ENCODE measurements at places on chromosomes 4 and X.
A peak's percentile ranks its signal among the peaks of the same experiment; 100 is the strongest.

DNA sequence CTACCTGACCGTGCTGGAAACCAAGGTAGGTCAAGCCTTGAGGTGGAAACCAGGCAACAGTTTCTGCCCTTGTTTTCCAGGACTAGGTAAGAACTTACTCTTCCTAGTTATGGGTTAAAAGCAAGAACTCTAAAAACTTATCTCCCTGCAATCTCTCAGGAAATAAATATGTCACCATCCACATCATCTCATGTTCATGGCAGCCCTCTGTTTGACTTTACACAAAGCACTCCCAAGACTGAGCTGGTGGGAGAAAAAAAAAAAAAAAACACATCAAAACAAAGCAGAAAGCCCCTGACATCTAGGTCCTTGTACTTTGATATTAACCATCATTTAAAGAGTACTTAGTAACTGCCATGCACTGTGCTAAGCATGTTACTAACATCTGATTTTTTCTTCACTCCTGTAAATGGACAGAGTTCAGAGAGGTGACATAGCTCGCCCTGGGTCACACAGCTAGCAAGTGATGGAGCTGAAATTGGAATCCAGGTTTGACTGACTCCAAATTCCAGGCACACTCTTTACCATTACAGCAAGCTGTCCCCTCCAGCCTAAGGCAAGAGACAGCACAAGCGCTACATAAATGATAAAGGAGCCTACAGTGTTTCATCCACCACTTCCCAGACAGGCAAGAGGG lies 102.8 kb upstream of the NOCT start:
- no peak for DNase-seq

DNA sequence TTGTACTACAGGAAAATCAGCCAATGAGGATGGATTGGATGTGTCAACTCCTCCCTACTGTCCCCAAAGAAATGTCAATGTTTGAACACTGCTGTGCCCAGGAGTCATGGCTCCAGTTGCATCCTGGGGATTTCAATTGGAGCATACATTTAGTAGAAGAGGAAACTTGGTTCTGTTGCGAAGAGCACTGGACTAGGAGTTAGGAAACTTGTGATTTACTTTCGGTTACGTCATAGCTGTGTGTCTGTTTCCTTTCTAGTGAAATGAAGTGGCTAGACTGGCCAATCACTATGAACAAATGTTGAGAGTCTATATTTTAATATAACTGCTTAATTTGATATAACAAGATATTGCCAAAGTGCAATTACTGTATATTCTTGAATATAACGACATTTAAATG lies 35.2 kb downstream of the ARL9 start:
- DNase-seq: no peak

DNA sequence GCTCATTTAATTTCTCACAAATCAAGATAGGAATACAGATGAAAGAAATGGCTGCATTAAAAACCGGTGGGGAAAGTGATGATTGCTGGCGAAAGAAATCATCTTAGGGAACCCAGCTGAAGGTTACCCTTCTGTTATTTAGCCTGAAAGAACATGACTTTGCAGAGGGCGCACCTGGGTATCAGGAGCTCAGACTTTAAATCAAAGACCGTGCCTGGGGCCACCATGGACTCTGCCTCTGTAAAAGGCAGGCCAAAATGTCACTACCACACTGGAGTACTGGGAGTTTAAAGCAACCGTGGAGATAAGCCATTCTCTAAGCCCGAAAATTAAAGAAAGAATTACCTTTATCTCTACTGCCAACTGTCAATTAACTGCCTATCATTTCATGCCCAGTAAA lies 24.3 kb downstream of the GPC3 start:
- DNase-seq: no peak

- DNase-seq: no peak
Measured at GRCh38 chr4:96205143-96205936, 365.4 kb downstream of the PDHA2 start.

- no peak for DNase-seq
Measured at GRCh38 chr4:83214079-83214478, 70.5 kb downstream of the COQ2 start.

DNA sequence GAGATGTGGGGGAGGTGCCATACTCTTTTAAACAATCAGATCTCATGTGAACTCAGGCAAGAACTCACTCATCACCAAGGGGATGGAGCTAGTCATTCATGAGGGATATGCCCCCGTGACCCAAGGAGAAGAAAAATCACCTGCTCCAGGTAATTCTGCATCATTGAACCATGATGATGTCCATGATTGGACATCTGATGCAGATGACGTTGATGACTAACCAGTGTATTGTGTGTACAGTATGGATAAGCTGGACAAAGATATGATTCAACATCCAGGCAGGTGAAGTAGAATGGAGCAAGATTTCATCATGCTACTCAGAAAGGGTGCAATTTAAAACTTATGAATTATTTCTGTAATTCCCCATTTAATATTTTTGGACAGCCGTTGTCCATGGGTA lies 286.4 kb upstream of the SMIM31 start:
- DNase-seq: no peak

DNA sequence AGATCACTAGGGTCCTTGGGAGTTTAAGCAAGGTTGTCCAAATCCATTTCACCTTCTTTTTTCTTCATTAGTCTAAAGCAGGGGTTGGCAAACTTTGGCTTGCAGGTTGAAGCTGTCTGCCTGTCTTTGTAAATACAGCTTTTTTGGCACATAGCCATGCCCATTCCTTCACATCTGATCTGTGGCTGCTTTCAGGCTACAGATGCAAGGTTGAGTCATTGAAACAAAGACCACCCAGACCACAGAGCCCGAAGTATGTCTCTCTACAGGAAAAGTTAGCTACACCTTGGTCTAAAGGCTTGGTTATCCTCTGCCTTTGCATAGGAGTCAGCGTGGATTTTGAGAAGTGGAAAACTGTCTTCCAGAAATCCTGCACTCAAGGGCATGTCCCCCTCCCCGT lies 238.1 kb upstream of the STS start:
- no peak for DNase-seq

GRCh38 chrX:18898091-18898490 lies 85.8 kb downstream of the PHKA2 start:
- DNase-seq: no peak

DNA sequence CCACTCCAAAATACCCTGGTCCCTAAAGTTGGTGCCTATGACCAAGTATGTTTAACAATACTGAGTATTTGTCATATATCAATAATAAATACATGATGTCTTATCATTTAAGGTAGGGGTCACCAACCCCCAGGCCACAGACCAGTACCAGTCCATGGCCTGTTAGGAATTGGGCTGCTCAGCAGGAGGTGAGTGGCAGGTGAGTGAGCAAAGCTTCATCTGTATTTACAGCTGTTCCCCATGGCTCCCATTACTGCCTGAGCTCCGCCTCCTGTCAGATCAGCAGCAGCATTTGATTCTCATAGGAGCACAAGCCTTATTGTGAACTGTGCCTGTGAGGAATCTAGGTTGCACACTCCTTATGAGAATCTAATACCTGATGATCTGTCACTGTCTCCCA lies 126.2 kb downstream of the HNRNPD start:
- DNase-seq: no peak

GRCh38 chrX:112945826-112946225 lies 105.2 kb upstream of the AMOT start:
- no peak for DNase-seq

- DNase-seq: no peak
Measured at GRCh38 chr4:105483840-105484239, 10.0 kb upstream of the PPA2 start.

- no peak for DNase-seq
Measured at GRCh38 chr4:40871695-40872250, 122.0 kb downstream of the NSUN7 start.

GRCh38 chrX:77694491-77694890 lies 91.5 kb downstream of the ATRX start:
- DNase-seq: no peak

GRCh38 chrX:43314525-43314924 lies 341.6 kb upstream of the MAOA start:
- no peak for DNase-seq

- no peak for DNase-seq
Measured at GRCh38 chrX:69038816-69039215, 126.4 kb downstream of the PJA1 start.

DNA sequence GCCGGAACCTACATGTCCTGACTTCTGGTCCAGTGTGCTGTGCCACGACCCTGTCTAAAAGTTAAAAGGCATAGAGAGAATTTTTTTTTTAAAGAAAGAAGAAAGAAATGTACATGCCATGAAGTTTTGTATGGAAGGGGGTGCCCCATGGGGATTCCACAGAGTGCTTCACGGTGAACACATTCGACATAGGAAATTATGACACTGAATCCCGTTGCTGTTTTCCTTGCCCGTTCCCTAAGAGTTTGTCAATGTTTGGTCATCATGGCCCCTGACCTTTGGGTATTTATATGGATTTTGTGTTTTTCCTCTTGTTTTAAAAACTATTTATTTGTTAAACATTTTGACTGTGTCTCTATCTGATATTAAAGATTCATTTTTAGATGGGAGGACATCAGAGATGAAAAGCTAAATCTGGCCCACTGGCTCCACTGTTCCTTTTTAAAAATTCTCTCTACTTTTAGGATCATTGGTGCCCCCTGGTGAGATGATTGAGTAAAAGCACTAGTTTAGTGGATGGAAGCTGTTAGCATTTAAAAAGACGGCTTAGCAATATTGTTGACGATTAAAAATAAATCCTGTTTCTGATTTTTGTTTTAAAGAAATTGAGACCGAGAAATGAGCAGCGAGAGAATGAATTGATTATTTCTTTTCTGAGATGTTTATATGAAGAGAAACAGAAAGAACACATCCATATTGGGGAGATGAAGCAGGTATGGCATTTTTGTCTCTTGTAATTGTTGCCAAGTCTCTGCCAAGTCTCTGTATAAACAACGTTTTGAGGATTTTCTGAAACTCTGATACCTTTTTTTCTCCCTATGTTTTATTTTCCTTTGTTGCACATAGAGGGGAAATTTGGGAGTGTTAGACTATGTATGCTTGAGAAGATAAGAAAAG lies 75.0 kb downstream of the PTTG2 start:
- DNase-seq: peak; percentile 61

GRCh38 chr4:148955564-148956297 lies 513.5 kb upstream of the NR3C2 start:
- DNase-seq: no peak

- DNase-seq: peak; percentile 64
Measured at GRCh38 chr4:53309321-53310040, 56.4 kb downstream of the SCFD2 start.

DNA sequence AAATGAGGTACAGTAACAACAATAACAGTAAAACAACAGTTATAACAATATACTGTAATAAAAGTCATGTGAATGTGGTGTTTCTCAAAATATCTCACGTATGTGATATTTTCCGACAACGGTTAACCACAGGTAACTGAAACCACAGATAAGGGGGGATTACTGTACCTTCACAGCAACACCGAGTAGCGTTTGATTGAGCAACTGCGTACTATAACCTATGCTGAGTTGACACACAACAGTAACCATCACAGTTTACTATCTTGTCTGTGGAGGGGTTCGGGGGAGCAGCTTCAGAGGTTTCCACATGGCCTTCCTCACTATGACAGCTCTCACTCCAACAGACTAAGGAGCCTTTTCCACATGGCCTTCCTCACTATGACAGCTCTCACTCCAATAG lies 13.4 kb downstream of the RBMX2 start:
- no peak for DNase-seq

DNA sequence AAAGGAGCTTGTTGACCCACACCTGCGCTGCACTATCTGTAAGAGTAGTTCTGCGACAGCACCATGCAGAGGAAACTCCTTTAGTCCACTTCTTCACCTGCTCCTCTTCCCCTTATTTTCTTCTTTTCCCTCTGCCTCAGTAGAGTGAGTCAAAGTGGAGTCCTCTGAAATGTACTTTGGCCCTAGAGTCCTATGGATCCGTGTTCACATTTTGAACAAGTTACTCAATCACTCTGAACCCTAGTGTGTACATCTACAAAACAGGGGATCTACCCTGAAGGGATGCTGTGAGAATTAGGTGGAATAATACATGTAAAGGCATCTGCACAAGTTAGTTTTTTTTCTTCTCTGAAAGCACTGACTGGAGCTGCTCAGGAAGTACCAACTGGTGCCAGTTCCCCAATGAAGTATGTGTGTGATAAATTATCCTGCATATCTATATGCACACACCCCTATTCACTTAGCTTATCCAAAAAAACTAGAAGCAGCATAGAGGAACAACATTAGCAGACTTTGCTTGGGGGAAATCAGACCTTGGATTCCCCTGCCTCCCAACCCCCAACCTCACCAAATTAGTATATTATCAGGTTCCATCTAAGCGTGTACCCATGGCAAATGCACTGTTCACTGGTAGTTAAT lies 118.5 kb upstream of the FAM9C start:
- no peak for DNase-seq

GRCh38 chrX:149982310-149982709 lies 44.0 kb upstream of the EOLA2 start:
- DNase-seq: peak; percentile 51

- DNase-seq: no peak
Measured at GRCh38 chr4:144649646-144650045, 3.7 kb downstream of the HHIP start.

DNA sequence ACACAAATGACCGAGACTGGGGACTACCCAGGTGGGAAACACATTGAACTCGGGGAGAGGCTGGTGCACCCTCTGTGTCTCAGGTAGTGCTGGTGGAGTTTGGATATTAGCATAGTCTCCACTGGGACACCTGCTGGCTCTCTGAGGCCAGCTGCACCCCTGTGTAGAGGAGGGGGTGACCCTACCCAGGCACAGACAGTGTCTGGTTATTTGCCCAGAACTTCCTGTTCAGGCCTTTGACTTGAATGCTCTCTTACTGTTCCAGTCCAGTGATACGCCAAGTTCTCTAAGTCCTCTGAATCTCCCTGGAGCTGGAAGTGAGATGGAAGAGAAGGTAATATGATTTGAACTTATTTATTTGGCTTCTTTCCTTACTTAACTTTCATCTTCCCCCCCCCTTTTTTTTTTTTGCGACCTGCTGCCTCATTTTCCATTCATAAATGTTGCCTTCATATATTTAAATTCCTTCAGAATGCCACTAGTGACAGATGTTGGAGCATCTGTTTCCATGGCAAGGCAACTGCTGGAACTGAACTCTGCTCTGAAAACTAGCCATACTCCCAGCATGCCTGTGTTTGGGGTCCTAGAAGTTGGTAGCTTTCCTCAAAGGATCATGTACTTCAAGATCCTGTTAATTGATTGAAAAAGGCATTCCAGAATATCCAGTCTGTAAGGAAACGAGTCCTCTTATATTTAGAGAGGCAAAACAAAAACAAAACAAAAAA lies 76.7 kb downstream of the AASDH start:
- no peak for DNase-seq

GRCh38 chr4:992297-993110 lies 700 bp downstream of the SLC26A1 start:
- DNase-seq: no peak
